CD8-positive, alpha-beta T cell (primary cell): ENCODE measurements at places on chromosomes 6 and 20. TPM values are rescaled to one million over a fixed set of nuclear protein-coding genes. Genes with fewer than 3 reads are reported as not detected.

Gene LAMA5
- 0.28 TPM for total RNA-seq

Gene CLPSL1
- total RNA-seq: not detected

Gene MRAP2
- total RNA-seq: not detected

DNA sequence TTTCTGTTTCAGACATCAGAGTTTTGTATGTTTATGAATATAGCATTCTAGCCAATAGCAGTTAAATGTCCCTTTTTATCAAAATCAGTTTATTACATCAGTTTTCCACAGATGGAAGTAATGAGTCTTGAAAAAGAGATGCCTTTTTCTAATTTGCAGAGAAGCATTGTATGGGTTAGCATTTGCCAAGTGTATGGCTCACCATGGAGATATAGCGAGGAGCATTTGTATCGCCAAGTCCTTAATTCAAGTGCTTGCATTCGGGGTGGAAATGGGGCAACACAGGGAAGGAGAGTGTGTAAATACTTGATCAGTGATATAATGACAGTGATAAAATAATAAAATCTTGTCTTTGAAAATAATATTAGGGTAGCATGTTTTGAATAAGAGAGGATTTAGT lies 42.9 kb downstream of the TXLNB start:
- DNase-seq: no peak

GRCh38 chr6:11009353-11009752 lies 34.8 kb downstream of the ELOVL2 start:
- DNase-seq: no peak

DNA sequence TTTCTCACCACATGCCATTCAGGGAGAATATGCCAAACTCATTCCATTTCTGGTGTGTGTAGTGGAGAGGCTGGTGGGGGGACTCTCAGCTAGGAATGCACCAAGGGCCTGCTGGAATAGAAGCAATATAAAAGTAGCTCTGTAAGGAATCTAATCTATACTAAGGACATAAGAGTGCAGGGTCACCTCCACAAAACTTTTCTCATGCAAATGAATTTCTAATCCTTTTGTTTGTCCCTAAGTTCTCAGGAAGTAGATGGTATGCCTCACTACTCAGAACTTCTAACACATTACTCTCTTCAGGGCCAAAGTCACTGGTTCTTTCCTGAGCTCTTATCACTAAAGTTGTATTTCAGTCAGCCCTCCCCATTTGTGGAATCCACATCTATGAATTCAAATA lies 427.2 kb downstream of the C6orf118 start:
- DNase-seq: no peak

DNA sequence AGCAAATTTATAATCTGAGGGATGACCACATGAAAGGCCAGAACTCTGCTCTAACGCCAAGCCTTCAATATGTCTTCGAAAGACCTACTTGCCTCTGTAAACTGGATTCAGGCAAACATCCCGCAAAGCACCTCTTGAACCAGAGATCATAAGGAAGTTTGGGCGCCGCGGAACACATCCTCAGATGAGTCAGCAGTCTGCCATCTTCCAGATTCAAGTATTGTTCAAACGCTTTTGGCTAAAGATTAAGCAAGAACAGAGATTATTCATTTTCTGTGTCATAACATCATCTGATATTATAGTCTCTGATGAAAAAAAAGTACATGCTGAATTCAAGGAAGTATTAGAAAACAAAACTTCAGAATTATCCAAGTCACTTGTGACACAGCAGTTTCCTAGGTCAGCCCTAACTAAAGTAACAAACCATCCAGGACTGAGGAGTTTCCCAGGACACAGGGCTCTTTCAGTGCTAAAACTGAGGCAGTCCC lies 20.8 kb downstream of the TBC1D7 start:
- DNase-seq: no peak

DNA sequence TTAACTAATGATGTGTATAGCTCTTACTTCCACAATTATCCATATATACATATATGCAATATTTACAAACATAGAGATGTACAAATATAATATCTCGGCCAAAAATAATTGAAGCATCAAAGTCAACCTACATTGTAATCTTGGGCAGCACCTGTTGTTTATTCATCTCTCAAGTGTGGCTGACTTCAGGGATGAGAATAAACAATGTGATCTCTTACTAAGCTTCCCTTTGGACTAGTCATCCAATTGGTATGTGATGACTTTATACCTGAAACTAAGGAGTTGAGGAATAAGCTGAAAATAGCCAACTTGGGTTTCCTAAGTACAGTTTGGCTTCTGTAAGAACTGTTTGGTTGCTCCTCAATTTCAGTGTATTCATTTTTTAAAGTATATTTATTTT lies 256.6 kb downstream of the KHDC1L start:
- DNase-seq: no peak

DNA sequence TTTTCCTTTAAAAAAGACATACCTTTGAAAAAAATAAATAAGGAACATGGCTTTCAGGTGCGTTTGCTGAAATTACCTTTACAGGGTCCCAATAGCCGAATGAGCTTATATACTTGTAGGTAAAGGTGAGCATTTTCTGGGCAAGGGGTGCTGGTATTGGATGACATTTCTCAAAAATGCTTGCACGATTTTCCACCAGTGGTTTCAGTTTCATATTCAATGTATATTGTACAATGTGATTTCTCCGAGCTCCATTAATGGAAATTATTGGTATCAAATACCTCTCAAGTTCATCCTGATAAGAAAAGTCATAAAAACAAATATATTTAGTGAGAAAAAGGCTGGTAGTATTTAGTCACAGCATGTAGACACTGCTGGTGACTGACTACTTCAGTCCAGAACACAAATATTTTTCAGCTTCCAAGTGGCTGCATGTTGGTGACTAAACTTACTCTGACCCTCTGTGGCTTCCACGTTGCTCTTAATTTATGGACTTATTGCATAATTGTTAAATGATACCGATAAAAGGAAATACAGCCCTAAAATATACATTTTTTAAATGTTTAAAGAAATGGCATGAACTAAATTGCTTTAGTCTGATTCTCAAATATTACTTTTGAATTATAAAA lies 32.9 kb upstream of the ZBTB24 start:
- DNase-seq: no peak

- DNase-seq: no peak
These were observed 24.0 kb downstream of the SYNJ2 start for GRCh38 chr6:158005626-158006180.

GRCh38 chr6:74690365-74690764 lies 515.5 kb downstream of the COL12A1 start:
- no peak for DNase-seq

- DNase-seq: no peak
These were observed 181.3 kb downstream of the PRL start for GRCh38 chr6:22115559-22115958.

DNA sequence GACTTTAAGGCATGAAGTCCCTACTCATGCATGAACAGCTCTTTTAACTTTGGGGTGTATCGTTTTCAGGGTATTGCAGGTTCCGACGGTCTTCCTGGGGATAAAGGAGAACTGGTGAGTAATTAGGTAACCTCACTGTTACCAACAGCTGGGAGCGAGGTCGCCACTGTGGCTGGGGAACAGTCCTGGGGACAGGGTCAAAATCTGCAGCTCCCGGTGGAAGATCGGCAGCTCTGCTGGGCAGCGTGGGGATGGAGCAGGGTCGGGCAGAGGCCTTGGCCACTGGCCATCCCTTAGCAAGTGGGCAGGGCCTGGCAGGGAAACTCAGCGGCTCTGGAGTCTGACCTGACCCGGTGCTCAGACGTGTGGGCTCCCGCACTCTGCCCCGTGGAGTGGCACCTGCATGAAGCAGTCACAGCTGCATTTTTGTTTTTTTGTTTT lies 16.1 kb downstream of the COL9A3 start:
- DNase-seq: no peak

- no peak for DNase-seq
These were observed 26.7 kb upstream of the TFAP2B start for GRCh38 chr6:50791900-50792508.
